ENCODE measurements at places on chromosomes 11 and 22.

DNA sequence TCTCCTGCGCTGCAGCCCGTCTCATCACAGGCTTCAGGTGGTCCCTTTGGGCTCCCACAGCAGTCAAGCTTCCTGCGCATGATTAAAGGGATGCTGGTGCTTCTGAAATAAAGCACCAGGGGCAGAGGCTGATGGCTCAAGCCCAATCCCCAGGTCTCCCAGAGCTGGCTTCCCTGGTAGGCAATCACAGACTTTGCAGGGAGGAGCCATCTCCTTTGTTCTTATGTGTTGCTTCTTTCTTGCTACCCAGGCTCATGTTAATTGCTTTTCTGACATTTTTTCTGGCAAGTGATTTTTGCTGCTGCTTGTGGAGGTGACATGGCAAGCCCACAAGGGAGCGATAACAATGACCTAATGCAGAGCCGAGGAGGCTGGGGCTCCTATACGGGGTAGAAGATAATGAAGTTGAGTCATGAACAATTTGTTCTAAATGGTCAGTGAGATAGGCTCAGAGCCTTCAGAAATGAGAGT is 25.2 kb upstream of the PLET1 start:
- no peak for DNase-seq

- no peak for DNase-seq
These were observed 1.7 kb upstream of the THRSP start for GRCh38 chr11:78061921-78062311.

- no peak for DNase-seq
These were observed 10.5 kb upstream of the C11orf24 start for GRCh38 chr11:68282141-68282860.

DNA sequence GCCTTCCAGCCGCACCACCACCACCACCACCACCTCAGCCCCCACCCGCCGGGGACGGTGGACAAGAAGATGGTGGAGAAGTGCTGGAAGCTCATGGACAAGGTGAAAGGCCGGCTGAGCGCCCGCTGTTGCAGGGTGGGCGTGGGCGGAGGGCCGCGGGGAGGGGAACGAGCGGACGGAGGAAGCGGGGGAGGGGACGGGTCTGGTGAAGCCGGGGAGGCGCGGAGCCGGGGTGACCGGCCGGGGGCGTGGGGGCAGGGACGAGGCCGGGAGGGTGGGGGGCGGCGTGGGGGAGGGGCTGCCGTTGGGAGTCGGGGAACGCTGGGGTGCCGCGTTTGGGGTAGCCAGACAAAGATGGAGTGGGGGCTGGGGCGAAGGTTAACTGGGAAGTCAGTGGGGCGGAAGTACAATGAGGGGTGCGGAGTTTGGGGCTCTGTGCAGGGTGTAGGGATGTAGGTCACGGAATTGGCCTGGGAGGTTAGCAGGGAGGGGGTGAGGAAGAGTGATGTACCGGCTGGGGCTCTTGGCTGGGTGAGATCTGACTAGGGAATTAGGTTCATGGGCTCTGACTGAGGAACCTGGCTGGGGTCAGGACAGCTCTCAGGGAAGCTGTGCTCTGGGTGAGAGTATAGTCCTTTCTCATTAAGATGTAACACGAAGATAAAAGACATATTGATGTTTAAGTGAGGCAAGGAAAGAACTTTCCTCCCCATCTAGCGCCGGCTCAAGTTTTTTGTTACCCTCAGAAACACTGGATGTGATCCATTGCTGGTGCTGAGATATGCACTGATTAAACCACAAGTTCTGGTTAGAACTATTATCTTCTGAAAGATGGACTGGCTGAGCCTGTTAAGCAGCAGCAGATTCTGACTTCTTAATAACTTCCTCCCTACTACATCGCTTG is 624 bp downstream of the CBL start:
- peak; percentile 15 for DNase-seq

DNA sequence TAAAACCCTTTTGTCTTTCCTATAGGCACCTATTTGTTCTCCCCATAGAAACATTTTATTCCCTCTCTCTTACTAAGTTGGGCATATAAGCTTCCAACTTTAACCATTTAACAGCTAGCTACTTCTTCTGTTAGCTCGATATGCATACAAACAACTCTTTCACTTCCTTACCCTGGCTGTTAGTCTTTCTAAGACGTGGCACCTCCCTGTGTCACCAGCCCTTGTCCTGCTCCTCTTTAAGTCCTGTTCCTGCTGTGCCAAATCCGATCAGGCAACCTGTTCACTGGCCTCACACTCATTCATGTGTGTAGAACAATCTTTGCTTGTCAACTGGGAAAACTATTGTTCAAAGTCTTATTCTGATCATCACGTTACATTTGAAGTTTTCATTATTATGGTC is 1376.1 kb upstream of the TENM4 start:
- DNase-seq, result no peak

DNA sequence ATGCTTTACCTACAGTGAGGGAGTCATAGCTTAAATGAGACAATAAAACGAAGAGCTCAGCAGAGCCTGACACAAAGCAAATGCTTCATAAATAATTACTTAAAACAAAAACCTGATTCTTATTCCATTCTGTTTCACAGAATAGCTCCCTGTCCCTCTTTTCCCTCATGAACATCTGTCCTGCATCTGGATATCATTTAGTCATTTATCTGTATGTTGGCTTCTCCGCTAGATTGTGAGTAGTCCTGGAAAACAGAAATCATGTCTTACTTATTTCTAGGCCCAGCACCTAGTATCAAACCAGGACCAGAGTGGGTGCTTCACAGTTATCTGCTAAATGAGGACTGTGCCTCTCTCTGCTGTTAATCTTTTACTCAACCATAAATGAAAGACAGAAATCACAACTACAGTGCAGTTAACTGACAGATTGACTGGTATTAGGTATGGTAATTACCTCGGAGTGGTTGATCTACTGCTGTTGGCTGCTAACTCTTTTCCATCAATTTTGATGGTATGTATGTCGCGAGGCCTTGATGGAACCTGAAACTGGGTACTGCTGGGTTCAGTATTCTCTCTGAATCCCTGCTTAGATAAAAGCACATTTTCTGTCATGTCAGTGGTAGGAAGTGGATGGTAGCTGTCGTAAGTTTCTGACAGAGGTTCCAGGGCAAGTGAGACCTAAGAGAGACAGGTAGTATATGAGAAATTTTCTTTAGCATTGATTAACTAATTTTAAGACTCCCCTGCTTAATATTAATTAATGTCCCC is 31.5 kb downstream of the C2CD3 start:
- DNase-seq, result no peak

DNA sequence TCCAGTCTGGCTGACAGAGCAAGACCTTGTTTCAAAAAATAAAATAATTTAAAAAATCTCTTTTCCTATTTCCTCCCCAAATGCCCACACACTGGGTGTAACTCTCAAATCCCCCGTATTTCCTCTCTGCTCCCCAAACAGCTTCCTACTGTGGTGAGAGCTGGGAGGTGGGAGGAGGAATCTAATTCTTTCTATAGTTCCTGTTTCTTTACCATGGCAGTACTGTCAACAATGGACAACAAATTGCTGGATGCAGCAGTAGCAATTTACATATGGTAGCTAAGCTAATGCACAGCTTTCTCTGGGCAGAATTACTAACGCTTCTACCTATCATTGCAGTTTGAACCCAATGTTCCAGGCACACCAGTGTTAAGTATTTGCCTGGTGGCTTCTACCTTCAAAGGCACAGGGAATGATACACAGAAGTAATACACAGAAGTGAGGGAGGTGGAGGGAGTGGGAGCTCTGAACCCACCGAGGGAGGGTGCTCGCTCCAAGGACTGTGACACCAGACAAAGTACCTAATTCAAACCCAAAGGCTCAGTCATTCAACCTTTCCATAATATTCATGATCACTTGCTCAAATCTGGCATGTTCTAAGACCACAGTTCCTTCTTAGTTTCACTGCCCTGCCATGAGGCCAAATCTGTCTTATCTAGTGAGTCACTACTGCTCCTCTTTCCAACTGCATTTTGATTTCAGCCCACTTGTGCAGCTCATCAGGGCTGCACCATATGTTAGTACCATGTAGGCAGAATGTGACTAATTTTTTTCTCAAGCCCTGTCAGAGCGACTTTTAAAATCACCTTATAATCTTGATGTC is 37.9 kb downstream of the CELF1 start:
- no peak for DNase-seq

GRCh38 chr11:63769042-63769713 is 603 bp upstream of the ZFTA start:
- DNase-seq, result no peak

Data from stimulated activated CD8-positive, alpha-beta memory T cell treated with anti-CD3 and anti-CD28 coated beads, Interleukin-4, amount 100 ng/mL, for 1 hour (primary cell).